ENCODE measurements at places on chromosomes 4 and X.

GRCh38 chr4:160826339-160826679, 1337.5 kb downstream of the FSTL5 start:
- no peak for DNase-seq

DNA sequence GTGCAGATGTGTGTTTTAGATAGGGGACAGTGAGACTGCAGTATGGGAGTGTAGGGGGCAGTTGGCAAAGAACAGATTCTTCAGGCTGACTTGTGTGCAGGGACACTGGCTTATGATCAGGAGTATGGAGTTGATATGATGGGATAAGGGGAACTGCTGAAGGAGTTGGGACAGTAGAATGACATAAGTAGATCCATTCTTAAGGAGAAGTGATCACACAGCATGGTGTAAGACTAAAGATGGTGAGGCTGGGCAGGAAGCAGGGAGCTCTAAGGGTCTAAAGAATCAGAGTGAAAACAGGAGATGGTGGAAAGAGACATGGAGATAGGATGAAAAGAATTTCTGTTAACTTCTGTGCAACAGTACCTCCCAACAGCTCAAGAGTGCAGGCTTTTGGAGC, 70.7 kb downstream of the REELD1 start:
- no peak for DNase-seq

DNA sequence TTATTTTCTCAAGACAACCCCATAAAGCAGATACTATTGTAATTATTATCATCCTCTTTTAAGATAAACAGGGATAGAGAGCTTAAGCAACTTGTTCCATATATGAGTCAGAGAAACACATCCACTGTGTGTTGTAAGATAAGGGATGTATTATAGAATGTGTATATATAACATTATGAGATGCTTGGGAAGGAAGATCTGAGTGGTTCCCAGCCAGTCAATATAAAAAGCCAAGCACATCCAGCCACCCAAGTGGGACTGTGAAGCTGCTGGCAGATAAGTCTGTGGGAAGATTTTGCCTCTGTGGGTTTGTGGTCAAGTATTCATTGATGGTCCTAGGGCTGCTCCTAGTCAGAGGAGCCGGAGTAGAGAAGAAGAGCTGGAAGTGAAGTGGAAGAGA, 16.5 kb upstream of the BMPR1B start:
- no peak for DNase-seq

- DNase-seq, result no peak
Observed at GRCh38 chr4:142265946-142266345, 580.2 kb downstream of the INPP4B start.

GRCh38 chr4:182873289-182873688, 43.9 kb downstream of the DCTD start:
- DNase-seq, result no peak

DNA sequence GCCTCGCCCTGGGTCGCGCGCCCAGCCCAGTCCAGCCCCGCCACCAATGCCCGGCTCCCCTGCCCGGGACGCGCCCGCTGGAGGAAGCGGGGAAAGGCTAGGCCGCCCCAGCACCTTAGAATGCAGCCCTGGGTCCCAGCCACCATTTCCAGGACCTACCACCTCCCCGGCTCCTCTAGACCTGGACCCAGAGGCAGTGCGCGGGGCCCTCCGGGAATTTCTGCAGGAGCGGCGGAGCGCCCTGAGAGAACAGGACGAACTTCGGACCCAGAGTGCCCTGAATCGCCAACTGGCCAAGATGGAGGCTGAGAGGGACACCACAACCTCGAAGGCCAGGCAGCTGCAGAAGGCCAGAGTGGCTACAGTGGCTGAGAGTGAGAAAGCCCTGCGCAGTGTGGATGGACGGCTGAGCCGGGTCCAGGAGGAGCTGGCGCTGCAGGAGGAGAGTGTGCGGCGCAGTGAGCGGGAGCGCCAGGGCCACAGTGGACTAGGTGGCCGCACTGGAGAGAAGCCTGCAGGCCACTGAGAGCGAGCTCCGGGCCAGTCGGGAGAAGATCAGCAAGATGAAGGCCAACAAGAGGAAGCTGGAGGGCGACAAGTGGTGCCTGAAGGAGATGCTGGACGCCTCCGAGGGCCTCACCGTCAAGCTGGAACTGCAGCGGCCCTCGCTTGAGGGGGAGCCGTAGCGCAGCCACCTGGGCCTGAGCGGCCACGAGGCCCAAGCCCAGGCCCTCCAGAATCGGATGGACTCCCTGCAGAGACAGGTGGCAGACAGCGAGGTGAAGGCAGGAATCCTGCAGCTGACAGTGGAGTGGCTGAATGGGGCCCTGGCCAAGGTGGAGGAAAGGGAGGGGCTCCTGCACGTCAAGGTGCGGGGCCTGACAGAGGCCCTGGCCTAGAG, 15.5 kb downstream of the SMIM10L2A start:
- DNase-seq, result no peak

DNA sequence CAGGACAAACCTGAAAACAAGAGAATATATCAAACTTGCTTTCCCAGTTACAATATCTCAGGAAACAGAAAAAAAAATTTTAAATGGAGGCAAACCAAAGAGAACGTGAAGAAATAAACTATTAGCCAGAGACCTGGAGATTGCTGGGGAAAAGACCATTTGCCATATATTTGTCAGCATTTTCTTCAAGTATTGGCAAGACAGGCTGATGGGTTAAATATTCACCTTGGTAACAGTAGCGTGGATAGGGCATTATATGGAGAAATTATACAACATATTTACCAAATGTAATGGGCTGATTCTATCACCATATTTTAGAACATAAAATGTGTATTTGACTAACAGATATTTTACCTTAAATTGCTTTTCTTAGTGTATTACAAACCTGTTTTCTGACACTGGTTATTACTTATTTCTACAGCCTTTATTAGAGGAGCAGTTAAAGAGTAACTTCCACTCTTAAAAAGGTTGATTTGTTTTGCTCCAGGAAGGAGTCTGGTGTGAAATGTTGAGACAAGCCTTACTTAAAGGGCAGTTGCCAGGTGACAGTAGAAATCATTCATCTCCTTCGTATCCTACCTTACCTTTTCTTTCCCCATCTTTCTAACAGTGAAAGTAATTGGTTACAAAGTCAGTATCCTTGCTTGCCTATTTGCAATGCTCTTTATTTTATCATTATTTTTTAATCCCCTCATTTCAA, 575.5 kb downstream of the GBA3 start:
- DNase-seq, result no peak

- DNase-seq, result no peak
Observed at GRCh38 chr4:159719531-159719930, 616.7 kb downstream of the RAPGEF2 start.

GRCh38 chr4:22454955-22455354, 60.9 kb downstream of the ADGRA3 start:
- no peak for DNase-seq

- DNase-seq, result no peak
Observed at GRCh38 chrX:11760958-11761357, 2.9 kb downstream of the MSL3 start.
